Stimulated activated CD8-positive, alpha-beta memory T cell treated with anti-CD3 and anti-CD28 coated beads, Interleukin-2, amount 100 ng/mL, for 48 hours (primary cell): ENCODE measurements at places on chromosomes 5 and 9.
A peak's percentile ranks its signal among the peaks of the same experiment; 100 is the strongest.

GRCh38 chr5:56078278-56079156, 83.8 kb upstream of the IL6ST start:
- no peak for DNase-seq

DNA sequence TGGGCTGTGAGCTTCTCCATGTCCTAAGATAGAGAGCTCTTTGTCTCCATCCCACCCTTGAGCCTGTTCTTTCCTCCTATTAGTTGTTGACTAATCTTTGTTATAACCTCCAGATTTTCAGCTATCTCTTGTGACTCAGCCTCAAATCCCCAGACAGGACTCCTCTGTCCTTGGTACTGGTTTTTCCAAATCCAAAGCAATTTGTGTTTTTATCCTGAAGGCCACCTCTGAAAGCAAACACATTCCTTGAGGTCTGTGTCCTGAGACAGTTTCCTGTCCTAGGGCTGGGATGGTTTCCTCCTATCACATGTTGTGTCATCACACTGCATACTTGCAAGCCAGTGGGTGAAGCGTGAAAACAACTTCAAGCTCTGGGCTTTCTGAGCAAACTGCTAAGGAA, 8.5 kb downstream of the TNC start:
- DNase-seq = no peak

DNA sequence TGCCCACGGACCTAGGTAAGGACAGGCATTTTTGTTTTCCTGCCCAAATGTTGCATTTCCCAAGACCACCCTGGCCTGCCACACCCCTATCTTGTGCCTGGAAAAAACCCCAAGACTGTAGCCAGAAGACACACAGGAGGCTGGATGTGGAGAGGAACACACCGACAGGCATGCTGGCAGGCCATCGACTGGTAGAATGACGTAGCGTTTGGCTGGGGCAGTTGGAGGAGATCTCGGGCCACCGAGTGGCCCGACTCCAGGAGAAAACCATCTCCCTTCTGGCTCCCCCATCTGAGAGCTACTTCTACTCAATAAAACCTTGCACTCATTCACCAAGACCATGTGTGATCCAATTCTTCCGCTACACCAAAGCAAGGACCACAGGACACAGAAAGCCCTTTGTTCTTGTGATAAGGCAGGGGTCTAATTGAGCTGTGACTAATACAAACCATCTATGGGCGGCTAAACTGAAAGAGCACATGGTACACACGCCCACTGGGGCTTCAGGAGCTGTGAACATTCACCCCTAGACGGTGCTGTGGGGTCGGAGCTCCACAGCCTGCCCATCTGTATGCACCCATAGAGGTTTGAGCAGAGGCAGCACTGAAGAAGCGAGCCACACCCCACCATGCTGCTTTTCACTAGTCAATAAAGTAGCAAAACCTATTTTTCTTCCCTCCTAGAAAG, 38.9 kb upstream of the N4BP3 start:
- no peak for DNase-seq

- no peak for DNase-seq
These were observed 33.3 kb downstream of the GAPT start for GRCh38 chr5:58524571-58524970.

- no peak for DNase-seq
These were observed 84.3 kb upstream of the CAST start for GRCh38 chr5:96577909-96578308.

DNA sequence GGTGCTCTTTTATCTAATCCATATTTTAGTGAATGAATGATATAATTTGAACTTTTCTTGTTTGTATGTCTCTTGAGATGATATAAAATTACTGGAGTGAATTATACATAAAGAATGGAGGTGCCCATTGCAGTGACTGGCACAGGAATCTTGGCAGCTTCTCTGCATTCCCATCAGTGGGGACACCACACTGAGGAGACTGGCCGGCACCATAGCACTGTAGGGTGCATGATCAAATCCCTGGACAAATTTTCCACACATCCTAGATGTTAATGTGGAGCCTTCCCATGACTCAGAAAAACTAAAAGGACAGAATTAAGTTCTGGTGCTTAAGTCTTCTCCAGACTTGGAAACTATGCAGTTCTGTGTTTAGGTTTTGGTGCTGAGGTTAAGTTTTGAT, 124.1 kb downstream of the CEP120 start:
- no peak for DNase-seq

GRCh38 chr5:38753141-38753540, 92.7 kb upstream of the OSMR start:
- DNase-seq = no peak

GRCh38 chr9:68794898-68795297, 89.9 kb downstream of the PIP5K1B start:
- DNase-seq = no peak

DNA sequence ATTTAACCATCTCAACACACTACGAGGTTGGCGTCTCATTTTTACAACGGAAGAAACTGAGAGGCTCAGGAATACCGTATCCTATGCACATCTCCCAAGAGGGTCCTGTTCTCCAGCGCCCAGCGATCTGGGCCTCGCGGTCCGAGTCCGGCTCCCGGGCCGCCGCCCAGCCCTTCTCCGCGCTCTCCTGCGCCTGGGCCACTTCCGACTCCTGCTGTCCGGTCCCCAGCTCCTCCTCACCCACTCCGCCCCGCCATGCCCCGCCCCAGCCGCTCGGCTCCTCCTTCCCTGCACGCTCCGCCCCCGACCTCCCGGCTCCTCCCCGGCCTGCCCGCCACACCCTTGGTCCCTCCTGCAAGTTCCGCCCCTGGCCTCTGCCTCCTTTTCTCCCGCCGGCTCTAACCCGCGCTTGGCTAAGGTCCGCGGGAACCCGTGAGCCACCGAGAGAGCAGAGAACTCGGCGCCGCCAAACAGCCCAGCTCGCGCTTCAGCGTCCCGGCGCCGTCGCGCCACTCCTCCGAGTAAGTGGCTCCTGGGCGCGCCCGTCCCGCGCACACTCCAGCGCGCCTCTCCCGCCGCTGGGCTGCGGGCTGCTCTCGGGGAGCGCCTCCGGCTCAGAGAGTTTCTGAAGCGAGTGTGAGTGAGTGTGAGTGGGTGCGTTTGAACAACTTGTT, 87.3 kb upstream of the TNFAIP8 start:
- DNase-seq = peak; percentile 96

DNA sequence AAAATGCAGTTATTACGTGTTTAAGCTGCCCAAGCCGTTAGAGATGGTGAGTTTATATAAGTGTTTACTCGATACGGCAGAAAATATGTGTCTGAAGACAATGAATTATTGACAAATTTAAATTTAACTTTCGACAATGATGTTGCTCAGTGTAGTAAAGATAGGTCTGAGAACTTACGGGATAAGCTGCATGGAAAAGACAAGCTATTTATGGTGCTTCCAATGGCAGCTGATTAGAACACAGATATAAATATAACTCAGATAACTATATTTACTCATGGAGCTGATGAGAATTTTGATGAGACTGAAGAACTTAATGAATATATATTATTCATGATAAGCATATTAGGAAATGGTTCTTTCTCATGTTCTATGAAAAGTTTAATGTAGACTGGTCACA, 139.3 kb downstream of the AUH start:
- no peak for DNase-seq

DNA sequence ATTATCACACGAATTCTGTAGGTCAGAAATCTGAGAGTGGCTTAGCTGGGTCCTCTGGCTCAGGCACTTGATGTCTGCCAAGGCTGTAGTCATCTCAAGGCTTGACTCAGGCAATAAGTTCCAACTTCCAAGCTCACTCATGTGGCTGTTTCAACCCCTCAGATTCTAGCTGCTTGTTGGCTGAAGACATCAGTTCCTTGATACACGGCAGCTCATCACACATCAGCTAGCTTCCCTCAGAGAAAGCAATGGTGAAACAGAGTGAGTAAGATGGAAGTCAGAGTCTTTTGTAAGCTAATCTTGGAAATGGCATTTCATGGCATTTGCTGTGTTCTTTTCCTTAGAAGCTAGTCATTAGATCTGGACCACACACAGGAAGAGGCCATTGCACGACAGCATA, 204.2 kb upstream of the PTGER4 start:
- no peak for DNase-seq

- DNase-seq = no peak
These were observed 109.9 kb upstream of the C9orf72 start for GRCh38 chr9:27683181-27683580.

GRCh38 chr9:83384214-83384613, 154.0 kb downstream of the FRMD3 start:
- no peak for DNase-seq

DNA sequence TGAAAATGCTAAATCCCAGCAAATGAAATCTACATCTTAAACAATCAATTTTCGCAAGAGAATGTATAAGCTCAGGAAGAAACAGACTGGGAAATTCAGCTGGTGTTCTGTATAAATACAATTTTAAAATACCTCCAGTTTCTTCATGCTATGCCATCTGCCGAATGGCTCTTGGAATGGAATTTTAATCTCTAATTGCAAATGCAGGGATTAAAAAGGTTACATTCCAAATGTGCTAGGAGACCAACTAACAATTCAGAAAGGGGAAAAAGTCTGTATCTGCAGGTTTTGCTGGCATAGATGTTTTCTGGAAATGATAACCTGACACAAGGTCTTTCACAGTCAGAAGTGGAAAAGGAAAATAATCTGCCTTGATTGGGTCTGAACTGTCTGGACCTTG, 379.7 kb downstream of the MAT2B start:
- DNase-seq = no peak

- no peak for DNase-seq
These were observed at the start of gene PPIC for GRCh38 chr5:123036391-123037103. TSS of gene PPIC (minus strand) at chr5:123036725. CDS start at chr5:123036625, 100 bp downstream.
